ENCODE measurements at places on chromosomes 11 and 22.

DNA sequence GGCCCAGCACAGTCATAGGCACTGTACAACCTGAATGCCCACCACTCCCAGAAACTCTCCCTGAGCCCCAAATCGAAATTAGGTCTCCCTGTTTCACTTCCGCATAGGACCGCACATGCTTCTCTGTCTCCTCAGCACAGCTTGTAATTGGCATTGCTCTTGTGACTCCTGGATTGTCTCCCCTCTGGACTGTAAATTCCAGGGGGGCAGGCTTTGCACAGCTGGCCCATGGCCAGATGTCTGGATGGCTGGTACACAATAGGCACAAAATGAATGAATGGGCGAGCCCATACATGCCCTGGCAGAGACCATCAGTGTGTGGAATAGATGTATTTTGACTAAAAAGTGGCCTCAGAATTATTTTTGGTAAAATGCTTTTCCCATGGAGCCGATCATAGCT is 63.3 kb upstream of the PHF21B start:
- DNase-seq: no peak

GRCh38 chr11:45609902-45610301 is 55.5 kb downstream of the CHST1 start:
- DNase-seq: no peak

DNA sequence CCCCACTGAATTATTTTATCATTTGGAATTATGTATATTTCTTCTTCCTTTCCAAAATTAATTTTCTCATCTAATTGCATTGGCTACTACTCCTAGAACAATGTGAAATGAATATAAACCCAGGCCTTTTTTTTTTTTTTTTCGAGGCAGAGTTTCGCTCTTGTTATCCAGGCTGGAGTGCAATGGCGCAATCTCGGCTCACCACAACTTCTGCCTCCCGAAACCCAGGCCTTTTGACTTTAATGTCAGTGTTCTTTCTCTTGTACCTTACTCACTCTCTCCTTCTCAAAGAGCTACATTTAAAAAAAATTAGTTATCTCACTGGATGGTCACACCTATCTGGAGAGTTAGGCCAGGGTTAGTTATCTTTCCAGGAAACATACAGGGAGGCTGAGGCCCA is 35.3 kb upstream of the LRRC32 start:
- no peak for DNase-seq

GRCh38 chr11:93608364-93608763 is 53.1 kb upstream of the CEP295 start:
- no peak for DNase-seq

DNA sequence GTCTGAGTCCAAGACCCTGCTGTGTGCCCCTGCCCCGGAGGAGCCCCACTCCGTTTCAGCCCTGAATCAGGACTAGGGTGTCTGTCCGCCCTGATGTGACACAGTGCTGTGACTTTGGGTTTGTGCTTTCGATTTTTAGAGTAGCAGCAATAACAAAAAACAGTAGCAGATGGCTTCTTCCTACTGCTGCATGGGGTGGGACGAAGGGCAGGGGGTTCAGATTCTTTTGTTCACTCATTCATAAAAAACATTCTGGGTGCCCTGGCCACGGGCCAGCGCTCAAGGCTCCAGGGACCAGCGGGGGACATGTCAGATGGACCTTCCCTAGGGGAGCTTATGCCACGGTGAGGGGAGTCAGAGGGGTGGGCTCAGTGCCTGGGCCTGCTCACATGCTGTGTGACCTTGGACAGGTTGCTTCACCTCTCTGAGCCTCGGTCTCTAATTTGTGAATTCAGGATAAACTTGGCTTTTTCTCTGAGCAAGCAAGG is 24.6 kb upstream of the PRR5 start:
- no peak for DNase-seq

All from activated T-helper 1 cell treated with Interleukin-2 at 50 U/mL for 16 hours (primary cell).